ENCODE measurements at places on chromosomes 12 and 14. TPM values are rescaled to one million over a fixed set of nuclear protein-coding genes. Genes with fewer than 3 reads are reported as not detected.

Gene RHEBL1
- 0.36 TPM for polyA plus RNA-seq

Gene PRPH
- 0.05 TPM for polyA plus RNA-seq

Gene RASAL1
- 0.20 TPM for polyA plus RNA-seq

Gene ASIC1
- 0.06 TPM for polyA plus RNA-seq

GRCh38 chr14:65184032-65184764, 81.9 kb upstream of the MAX start:
- DNase-seq, result no peak

DNA sequence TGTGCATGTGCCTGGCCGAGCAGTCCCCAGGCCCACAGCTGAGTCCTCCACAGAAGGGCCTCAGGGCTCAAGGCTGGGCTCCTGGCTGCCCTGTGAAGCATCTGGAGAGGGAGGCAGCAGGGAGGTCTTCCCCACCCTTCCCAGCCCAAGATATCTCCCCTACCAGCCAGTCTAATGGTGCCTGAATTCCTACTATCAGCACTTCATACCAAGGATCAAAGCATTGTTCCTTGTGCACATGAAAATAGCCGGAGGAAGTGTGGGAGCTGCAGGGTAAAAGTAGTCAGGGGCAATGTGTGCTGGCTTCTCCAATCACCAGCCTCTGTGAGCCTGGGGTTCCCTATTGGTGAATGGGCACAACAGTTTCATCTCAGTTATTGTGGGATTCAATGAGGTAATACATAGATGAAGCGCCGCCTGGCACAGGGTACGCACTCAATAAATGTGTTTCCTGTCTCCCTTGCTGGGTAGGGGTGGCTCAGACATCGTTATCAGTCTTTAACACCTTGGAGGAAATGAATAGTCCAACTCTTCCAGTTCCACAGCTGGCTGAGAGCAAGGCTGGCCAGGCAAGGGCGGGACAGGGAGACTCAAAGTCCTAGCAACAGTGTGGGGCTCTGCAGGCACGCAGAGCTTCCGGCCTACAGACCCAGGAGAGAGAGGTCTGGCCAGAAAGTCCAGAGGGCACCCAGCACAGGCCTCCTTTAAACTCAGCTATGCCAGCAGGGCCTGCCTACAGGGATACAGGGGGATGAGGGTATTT, 39.1 kb upstream of the PNMA1 start:
- peak; percentile 75 for DNase-seq

DNA sequence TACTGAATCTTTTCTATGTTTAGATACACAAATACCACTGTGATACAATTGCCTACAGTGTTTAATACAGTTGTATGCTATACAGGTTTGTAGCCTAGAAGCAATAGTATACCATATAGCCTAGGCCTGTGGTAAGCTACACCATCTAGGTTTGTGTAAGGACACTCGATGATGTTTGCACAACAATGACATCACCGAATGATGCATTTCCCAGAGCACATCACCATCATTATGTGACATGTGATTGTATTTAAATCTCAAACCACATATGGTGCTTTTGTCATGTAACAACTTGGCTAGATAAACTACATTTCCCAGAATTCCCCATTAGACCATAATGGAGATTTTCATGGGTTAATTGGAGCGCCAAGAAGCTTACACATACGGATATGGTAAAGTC, 128.4 kb upstream of the CPNE8 start:
- DNase-seq, result no peak

- DNase-seq, result no peak
Observed at GRCh38 chr12:9378430-9378835, 170.2 kb upstream of the PZP start.

DNA sequence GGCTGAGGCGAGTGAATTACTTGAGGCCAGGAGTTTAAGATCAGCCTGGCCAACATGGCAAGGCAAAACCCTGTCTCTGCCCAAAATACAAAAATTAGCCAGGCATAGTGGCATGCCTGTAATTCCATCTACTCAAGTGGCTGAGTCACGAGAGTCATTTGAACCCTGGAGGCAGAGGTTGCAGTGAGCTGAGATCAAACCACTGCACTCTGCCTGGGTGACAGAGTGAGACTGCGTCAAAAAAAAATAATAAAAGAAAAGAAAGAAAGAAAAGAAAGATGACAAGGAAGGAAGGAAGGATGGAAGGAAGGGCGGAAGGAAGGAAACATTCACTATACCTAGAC, 159.6 kb upstream of the CNOT2 start:
- no peak for DNase-seq

GRCh38 chr12:86196465-86196864, 59.7 kb downstream of the MGAT4C start:
- no peak for DNase-seq

DNA sequence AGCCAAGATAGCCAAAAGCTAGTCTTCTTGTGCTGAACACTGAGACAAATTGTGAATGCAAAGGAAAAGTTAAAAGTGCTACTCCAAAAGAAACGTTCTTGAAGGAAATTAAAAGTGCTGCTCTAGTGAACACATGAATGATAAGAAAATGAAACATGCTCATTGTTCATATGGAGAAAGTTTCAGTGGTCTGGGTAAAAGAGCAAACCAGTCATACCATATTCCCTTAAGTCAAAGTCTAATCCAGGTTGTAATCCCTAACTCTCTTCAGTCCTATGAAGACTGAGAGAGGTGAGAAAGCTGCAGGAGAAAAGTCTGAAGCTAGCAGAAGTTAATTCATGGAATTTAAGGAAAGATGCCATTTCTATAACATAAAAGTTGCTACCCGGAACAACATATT, 121.5 kb downstream of the MNAT1 start:
- DNase-seq, result no peak

GRCh38 chr14:96304956-96305355, 48.9 kb downstream of the BDKRB1 start:
- no peak for DNase-seq
